Breast epithelium (tissue), 4 donors: ENCODE measurements at places on chromosomes 3 and 15.
A peak's percentile ranks its signal among the peaks of the same experiment; 100 is the strongest.

DNA sequence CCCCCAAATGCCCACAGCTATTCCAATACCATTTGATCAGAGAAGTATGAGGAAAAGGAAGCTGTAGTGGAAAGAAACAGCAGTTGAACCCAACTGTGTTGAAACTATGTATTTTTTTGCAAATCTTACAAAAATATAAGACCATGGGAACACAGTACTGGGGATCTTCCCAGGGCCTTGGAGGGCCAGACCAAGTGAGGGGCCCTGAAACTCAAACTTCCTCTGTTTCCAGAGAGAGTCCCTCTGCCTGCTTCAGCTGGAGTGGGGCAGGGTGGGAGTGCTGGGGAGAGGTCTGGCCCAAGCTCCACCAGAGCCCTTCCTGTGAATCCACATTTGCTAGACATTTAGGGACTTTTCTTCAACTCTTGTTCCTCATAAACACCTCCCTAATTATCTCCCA is 263.9 kb downstream of the CHST2 start:
- no peak overlapping the region for H3K27ac ChIP-seq
- no peak for DNase-seq
- H3K27me3 ChIP-seq: no peaks in the 10 kb centered on the region
- no peaks in the 10 kb centered on the region for H3K36me3 ChIP-seq
- H3K4me1 ChIP-seq: no peaks in the 10 kb centered on the region

DNA sequence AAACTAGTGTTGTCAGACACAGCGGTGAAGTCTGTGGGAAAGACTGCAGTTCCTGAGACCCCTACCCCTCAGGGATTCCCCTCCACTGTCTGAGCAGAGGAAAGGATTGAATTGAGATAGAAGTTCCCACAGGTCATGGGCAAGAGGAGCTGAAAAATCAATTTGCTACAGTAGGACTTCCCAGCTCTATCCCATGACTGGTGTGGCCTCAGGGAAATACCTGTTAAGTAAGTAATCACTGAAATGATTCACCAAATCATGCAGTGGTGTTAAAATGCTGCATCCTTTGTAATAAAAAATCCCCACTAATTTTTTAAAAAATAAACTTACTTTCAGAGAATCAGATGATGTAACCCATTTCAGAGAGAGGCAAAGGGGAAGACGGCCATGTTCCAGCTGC is 45.0 kb upstream of the SPRED1 start:
- DNase-seq: no peak
- H3K36me3 ChIP-seq: no peaks in the 10 kb centered on the region
- H3K4me3 ChIP-seq: no peak overlapping the region
- no peaks in the 10 kb centered on the region for H3K27me3 ChIP-seq
- no peaks in the 10 kb centered on the region for H3K4me1 ChIP-seq
- H3K27ac ChIP-seq: no peak overlapping the region

- no peaks in the 10 kb centered on the region for H3K27me3 ChIP-seq
- H3K4me1 ChIP-seq: no peaks in the 10 kb centered on the region
- DNase-seq: no peak
- peaks cover 8% of the 10 kb centered on the region for H3K36me3 ChIP-seq
These were observed 18.3 kb downstream of the PLCD1 start for GRCh38 chr3:38011111-38011510.

DNA sequence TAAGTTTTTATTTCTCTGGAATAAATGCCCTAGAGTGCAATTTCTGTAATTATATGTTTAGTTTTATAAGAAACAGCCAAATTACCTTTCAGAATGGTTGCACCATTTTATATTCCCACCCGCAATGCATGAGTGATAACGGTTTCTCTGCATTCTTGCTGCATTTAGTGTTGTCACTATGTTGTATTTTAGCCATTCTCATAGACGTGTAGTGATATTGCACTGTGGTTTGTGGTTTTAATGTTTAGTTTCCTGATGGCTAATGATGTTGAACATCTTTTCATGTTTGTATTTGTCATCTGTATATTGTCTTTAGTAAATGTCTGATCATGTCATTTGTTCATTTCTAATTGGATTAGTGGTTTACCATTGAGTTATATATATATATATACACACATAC is 73.0 kb upstream of the GOLIM4 start:
- DNase-seq: no peak
- H3K27me3 ChIP-seq: no peaks in the 10 kb centered on the region
- H3K4me3 ChIP-seq: no peak overlapping the region
- H3K36me3 ChIP-seq: no peaks in the 10 kb centered on the region
- H3K4me1 ChIP-seq: no peaks in the 10 kb centered on the region

GRCh38 chr15:55204464-55204863 is 7.7 kb upstream of the RSL24D1 start:
- H3K27me3 ChIP-seq: no peaks in the 10 kb centered on the region
- H3K36me3 ChIP-seq: no peaks in the 10 kb centered on the region
- H3K4me1 ChIP-seq: no peaks in the 10 kb centered on the region
- H3K4me3 ChIP-seq: no peak overlapping the region

- H3K36me3 ChIP-seq: no peaks in the 10 kb centered on the region
- H3K27me3 ChIP-seq: no peaks in the 10 kb centered on the region
- DNase-seq: no peak
- peak overlapping the region; percentile 48 for H3K27ac ChIP-seq
- H3K4me3 ChIP-seq: no peak overlapping the region
These were observed 73.2 kb upstream of the DLG1 start for GRCh38 chr3:197371591-197372046.

DNA sequence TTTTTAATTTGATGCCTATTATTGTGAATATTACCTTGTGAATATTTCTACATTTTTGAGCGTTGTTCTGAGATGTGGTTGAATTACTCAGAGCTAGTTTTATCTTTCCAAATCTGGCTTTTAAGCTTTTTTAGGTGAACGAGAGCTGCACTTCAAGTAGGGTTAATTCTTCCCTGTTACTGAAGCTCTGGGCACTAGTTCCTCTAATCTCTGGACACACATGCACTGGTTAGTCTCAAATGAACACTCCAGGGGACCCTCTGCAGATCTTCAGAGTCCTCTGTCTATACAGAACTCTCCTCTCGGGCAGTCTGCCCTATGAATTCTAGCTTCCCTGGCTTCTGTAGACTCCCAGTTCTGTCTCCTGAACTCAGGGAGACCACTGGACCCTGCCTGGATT is 237.5 kb upstream of the TBC1D5 start:
- H3K4me1 ChIP-seq: no peaks in the 10 kb centered on the region
- H3K27ac ChIP-seq: no peak overlapping the region
- H3K27me3 ChIP-seq: no peaks in the 10 kb centered on the region

- H3K4me3 ChIP-seq: no peak overlapping the region
- no peaks in the 10 kb centered on the region for H3K27me3 ChIP-seq
- H3K4me1 ChIP-seq: no peaks in the 10 kb centered on the region
- H3K36me3 ChIP-seq: no peaks in the 10 kb centered on the region
These were observed 28.9 kb upstream of the DRD3 start for GRCh38 chr3:114207768-114208167.

- DNase-seq: no peak
- H3K36me3 ChIP-seq: no peaks in the 10 kb centered on the region
- no peak overlapping the region for H3K27ac ChIP-seq
- no peaks in the 10 kb centered on the region for H3K27me3 ChIP-seq
- no peaks in the 10 kb centered on the region for H3K4me1 ChIP-seq
- H3K4me3 ChIP-seq: no peak overlapping the region
These were observed 397.1 kb upstream of the KCNMB2 start for GRCh38 chr3:178139116-178139515.

DNA sequence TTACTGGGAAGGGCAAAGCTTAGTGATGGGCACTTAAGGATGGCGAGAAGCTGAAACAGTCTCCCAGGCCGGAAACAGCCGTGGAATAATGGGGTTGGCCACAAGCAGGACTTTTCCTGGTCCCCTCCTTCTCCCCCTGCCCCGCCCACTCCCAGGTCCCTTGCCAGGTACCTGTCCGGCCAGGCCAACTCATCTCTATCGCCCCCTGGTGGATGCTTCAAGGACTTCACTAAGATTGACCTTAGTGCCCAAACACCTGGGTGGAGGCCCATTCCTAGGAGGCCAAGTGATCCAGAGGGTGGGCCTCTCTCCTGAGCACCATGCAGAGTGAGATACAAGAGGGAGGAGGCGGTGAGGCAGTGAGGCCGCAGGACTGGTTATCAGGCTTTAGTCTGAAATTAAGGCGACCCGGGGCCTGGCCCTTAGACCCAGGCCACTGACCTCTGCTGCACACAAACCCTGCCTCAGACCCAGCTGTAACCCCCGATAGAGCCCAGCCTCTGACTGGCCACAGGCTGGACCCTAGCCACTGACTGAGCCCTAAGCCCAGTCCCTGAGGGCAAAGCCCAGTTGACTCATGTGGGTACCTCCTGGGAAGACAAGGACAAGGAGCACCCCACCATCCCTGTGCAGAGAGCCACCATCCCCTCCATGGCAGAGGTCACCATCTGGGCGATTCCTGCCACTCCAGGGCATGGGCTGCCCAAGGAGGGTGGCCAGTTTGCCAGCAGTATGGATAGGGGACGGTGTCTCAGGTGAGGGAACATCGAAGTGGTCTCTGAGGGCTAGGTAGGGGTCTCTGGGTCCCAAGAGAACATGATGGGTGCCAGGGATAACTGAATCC is 37.6 kb downstream of the VIPR1 start:
- no peak overlapping the region for H3K4me3 ChIP-seq
- no peaks in the 10 kb centered on the region for H3K27me3 ChIP-seq
- H3K27ac ChIP-seq: peak overlapping the region; percentile 19
- H3K4me1 ChIP-seq: no peaks in the 10 kb centered on the region
- no peaks in the 10 kb centered on the region for H3K36me3 ChIP-seq
- DNase-seq: peak; percentile 54
